ENCODE measurements at places on chromosomes 12 and 14.

DNA sequence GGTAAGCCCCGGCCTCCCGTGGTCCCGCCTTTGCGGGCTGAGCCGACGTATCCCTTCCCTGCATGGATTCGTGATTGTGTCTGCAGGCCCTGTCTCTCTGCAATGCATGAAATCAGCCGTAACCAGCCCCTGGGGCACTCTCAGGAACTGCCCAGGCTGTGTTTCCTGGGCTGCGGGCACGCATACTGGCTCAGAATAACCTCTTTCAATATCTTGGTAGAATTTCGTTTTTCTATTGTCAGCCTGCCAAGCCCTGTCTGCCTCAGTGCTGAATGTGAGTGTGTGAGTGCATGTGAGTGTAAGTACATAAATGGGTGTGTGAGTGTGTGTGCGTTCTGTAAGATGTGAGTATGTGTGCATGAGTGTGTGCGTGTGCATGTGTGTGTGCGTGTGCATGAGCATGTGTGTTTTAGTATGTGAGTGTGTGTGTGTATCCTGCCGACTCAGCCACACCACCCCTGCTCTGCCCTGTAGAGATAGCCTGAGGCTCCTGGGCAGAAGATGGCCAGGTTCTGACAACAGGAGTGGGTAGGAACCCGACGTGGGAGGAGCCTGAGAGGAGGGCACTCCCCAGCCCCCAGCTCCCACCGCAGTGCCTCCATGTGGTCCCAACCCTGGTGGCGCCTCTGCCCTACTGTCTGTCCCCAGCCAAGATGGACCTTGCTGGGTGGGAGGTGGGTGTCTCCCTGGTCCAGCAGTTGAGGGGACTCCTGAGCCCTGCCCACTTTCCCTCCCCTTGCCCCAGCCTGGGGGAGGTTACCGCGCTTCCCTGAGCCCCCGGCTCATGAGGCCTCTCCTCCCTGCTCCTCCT is 268.8 kb downstream of the ADGRD1 start:
- DNase-seq = no peak

DNA sequence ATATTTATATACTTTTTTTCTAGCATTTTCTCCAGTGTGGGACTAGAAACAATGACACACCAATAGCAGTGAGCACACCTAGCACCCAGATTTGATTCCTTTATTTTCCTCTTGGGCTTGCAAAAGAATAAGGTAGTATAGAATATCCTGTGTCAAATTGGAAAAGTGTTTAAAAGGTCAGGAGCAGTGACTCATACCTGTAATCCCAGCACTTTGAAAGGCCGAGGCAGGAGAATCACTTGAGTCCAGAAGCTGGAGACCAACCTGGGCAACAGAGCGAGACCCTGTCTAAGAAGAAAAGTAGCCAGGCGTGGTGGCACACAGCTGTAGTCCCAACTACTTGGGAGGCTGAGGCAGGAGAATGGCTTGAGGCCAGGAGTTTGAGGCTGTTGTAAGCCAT is 53.8 kb upstream of the SGPP1 start:
- DNase-seq = no peak

- no peak for DNase-seq
These were observed at the start of gene PITPNM2 for GRCh38 chr12:123150744-123151456. TSS of gene PITPNM2 (minus strand) at chr12:123151090. CDS start at chr12:123034590, 116,500 bp downstream.

DNA sequence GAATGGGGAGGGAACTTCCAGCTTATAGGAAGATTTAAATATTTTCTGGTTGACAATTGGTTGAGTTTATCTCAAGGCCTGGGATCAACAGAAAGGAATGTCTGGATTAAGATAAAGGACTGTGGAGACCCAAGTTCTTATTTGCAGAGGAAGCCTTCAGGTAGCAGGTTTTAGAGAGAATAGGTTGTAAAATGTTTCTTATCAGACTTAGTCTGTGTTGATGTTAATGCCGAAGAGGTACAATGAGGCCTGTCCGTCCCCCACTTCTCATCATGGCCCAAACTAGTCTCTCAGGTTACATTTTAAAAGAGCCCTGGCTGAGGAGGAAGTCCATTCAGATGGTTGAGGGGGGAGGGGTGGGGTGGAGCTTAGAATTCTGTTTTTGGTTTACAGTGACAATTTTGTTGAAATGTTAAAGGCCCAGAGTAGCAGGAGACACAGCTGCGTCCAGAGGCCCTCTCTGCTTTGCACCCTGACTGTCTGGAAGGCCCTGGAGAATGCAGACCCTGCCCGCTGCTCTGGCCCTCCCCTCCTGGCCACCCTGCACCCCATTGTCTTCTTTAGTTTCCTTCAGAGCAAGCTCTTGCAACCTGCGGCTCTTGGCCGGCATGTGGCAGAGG is 672.5 kb upstream of the TMEM132C start:
- DNase-seq = no peak

DNA sequence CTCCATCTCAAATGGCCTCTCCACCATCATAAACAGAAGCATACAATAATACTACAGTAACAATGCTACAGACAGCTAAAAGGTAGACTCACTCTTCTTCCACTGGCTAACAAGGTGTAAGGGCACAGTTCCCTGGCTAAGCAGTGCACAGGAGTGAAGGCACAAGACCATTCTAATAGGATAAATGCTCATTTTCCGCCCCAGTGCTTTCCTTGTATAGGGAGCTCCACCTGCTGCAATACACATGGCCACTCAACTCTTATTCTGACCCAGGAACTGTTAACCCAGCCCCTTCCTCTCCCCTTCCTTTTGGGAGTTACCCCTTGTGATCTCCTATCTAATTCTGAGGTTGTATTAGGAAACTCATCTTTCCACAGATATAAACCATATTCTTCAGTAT is 124.6 kb downstream of the KCNK10 start:
- DNase-seq = peak; percentile 20

DNA sequence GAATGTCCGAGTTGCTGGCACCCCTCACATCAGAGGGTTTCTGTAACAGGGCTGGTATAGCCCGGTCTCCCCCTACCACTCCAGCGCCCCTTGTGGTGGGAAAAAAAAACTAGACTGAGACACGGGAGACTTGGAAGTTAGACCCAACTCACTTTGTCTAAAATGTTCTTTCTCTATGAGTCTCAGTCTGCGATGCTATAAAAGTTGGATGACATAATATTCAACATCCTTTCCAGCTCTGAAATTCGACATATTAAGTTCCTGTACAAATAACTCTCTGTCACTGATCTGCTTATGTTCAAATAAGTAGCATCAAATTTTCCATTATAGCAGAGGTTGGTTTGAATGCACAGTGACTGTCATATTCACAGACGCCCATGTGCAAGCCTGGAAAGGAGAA is 25.7 kb upstream of the TC2N start:
- no peak for DNase-seq

GRCh38 chr14:100891501-100892445 is 11.7 kb downstream of the RTL1 start:
- no peak for DNase-seq

GRCh38 chr12:58931518-58931917 is 11.2 kb upstream of the LRIG3 start:
- no peak for DNase-seq

DNA sequence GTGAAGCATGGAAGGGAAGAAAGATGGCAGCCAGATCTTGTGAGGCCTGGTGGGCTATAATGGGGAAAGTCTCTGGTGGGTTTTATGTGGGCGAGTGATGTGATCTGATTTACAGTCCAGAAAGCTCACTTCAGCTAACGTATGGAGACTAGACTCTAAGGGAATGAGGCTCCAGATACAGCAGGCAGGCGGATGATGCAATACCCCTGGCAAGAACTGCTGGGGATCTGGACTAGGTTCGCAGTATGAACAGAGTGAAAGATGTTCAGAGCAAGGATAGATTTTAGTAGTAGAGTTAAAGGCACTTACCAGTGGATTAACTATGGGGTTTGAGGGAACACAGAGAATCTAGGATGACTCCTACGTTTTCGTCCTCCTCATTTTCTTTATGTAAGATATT is 253.1 kb downstream of the ANO2 start:
- no peak for DNase-seq

DNA sequence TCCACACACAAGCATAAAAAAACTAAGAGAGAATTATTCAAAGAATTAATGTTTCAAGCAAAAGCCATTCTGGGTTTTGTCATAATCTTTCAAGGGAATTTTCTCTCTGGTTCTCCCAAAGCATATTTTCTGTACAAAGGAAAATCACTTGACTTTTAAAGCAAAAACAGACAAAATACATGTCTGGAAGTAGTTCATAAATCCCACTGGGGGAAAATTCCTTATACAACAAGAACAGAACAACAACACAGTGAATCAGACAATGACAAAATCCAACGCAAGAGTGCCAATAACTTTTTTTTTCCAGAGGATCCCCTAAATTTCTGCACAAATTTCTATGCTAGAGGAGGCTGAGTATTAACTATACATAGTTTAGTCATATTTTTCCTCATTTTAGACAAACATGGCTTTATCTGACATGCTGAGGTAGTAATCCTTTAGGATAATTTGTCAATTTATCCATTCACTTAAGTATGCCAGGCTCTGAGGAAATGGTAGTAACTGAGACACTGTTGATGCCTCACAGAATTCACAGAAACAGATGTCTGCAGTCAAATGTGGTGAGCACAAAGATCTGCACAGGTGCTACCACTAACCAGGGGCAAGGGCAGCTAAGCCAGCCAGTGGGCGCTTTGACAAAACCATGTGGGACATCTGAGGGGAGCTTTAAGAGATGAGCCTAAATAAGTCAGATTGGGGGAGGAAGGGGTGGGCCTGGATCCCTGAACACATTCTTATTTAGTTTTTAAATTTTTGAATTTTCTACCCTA is 38.0 kb downstream of the GRIP1 start:
- DNase-seq = no peak

DNA sequence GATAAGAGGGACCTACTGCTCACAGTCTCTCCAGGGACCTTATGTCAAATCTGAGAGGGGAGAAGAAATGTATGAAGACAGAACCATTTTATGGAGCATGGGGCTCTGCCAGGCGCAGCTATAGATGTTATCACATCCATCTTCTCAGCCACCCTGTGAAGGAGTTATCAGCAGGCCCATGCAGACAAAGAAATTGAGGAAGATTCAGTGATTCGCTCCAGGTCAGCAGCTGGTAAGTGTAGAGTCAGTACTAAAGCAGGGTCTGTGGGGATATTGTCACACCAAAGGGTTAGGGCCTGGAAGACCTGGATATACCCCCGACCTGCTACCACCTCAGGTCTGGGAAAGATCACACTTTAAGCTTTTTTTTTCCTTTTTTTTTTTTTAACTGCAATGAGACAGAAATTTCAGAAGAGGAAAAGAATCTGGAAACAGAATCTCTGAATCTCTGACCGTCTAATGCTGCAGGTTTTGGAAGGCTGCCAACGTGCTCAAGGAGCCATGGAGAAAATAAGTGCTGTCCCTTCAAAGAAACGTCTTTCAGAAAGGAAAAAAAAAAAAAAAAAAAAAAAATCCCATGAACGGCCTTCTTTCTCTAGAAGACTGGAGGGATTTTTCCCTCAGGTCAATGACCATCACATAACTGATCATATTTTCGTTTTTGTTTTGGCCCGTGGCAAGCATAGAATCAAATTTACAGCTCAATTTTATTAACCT is 73.3 kb upstream of the PLEKHG7 start:
- no peak for DNase-seq

- DNase-seq = no peak
These were observed 14.7 kb upstream of the TEAD4 start for GRCh38 chr12:2944401-2945047.

DNA sequence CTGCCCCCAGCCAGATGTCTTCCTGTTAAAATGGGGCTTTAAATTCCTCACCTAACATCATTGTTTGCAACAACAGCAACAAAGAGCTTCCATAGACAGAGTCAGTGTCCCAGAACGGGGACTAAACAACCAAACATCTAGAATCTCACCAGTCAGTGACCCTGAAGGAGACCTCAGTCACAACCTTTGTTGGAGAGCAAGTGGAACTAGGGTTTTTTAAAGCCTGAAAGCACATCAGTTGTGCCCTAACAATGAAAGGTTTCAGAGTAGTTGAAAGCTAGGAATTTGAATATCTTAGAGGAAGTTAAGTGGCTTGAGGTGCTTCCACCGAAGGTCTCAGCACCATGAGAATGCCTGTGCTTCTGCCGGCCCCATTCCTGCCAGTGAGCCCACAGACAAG is 5.0 kb upstream of the ALDH2 start:
- DNase-seq = no peak

GRCh38 chr12:131861261-131862083 is 33.0 kb upstream of the ULK1 start:
- DNase-seq = no peak

DNA sequence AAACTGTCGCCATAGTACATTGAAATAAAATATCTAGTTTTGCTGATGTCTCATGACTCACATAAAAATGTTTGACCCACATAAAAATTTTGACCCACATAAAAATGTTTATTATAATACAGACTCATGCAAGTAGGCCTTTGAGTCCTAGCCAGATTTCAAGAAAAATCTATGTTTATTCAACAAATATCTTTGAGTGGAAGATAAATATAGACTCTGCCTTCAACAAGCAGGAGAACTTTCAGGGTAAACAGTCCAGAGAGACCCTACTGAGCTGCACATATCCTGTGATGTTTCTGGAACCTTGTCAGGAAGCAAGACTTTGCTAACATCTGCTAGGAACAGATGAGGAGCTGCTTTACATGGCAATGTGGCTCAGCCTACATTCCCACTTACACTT is 283.1 kb downstream of the MDGA2 start:
- no peak for DNase-seq

DNA sequence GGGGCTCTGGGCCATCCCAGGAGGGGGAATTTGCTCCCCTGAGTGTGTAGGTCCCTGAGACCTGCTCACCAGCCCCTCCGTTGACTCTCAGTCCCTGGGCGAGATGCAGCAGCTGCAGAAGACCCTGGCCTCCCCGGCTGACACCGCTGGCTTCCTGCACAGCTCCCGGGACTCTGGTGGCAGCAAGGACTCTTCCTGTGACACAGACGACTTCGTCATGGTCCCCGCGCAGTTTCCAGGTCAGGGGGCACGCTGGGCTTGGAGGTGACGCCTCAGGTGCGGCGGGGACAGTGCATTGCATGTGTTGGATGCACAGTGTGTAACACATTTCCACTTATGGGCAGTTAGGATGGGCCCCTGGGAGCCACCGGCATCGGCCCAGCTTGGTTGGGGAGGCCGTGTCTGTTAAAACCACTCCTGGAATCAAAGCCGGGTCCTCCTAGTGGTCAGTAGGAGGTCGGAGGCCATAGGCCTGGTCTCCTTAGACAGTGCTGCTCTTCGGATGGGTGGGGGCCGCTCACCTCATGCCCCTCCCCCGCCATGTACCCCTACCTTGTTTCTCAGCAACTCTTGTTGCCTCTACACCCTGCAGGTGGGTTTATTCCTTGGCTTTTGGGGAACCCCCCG is 17.1 kb upstream of the PUS1 start:
- no peak for DNase-seq

DNA sequence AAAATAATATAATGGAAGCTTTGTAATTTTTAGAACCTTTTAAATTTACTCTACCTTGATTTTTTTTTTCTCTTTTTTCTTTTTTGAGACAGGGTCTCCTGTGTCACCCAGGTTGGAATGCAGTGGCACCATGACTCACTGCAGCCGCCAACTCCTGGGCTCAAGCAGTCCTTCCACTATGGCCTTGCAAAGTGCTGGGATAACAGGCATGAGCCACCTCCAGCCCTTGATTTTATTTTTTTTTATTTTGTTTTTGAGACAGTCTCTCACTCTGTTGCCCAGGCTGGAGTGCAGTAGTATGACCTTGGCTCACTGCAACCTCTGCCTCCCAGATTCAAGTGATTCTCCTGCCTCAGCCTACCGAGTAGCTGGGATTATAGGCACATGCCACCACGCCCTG is 65.3 kb upstream of the TRAF3 start:
- no peak for DNase-seq
